ENCODE measurements at places on chromosomes 11 and 22.

DNA sequence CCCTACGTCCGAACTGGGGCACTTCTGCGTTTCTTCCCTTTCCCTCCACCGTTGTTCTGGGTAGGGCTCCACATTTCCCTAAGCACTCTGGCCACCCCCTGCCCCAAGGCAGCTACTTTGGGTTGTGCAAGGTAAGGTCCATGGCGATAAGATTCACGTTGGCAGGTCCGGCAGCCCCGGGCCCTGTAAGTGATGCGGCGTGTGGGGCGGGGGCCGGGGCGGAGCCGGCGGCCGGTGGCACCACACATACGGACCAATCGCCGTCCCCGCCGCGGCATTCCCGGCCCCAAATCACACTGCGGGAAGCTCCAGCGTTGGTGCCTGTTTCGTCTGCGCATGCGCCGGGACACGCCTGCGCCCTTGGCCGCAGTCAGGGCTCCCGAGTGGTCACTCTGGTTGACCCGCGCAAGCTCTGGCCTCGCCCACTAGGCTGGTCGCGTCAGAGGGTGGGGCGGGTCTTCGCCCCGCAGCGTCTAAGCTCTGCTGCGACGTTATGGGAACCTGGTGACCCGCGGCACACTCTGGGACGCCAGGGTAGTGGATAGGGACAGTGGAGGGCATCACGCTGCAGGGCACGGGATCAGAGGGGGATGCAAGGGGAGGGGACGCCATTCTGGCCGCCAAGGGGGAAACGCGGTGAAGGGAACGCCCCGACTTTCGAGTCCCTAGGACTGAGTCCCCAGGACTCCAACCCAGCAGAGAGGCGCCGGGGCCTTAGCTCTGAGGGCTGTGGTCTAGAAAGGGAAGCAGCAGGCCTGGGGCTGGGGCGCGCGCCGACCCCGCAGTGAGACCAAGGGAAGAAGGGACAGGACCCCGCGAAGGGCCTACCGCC is 1.6 kb downstream of the FADS1 start:
- DNase-seq, result peak; percentile 68

- peak; percentile 78 for DNase-seq
These were observed 179.2 kb upstream of the ZBED5 start for GRCh38 chr11:11036848-11037732.

GRCh38 chr11:62253999-62254542 is 12.0 kb downstream of the SCGB1D2 start:
- no peak for DNase-seq

DNA sequence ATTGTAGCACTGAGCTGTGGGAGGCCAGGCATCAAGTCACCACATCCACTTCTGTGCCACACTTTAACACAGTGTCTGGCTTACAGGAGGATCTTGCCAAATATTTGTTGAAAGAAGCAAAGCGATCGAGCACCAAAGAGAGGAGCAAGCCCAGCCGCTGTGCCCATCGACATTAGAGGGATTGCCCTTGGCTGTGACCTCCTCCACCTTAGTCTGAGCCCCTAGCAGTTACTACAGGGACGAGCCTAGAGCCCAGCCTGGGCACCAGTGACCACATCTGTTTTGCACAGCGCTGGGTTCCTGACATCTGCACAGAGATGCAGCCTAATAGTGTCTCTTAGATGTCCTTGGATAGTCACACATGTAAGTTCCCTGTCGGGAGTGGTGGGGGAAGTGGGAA is 17.7 kb downstream of the GRIK4 start:
- no peak for DNase-seq

- no peak for DNase-seq
These were observed 25.2 kb downstream of the MUC6 start for GRCh38 chr11:1011320-1011698.

DNA sequence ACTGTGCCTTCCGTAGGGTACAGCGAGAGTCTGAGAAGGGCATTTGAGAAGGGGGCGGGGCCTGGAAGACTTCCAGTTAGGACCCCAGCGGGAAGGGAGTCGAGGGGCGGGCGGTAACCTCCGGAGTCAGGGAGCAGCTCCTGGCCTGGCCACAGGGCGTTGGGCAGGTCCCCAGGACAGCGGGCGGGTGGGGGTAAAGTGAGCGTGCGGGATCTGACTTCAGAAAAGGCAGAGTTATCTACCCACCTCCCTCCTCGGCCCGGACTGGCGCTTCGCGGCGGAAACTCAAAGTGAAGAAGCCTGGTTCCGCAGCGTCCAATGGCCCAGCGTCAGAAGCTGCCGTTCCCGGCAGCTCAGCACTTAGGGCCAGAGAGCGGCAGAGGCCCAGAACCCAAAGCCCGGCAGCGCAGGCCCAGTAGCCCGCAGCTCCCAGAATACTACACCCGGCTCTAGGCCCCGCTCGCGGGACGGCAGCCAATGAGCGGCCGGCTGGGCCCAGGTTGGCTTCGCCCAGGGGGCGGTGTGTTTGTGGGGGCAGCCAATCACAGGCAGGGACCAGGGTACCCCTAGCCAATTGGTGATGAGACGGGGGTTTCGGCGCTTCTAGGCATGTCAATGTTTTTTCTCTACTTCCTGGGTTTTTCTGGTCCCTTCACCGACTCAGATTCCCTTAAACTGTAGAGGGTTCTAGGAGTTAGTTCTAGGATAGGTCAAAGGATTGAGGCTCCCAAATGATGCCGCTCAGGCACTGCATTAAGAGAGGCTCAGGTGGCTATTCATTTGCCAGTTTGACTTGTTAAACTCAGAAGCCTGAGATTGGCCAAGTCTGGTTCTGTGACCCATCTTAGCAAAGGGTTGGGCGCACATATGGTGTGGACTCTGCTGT is at the start of gene TRIM68:
Gene TRIM68 (minus strand): TSS at position 451 of the 886 bp plus-strand sequence. CDS start 2,727 bp downstream, outside the sequence.
- DNase-seq, result peak; percentile 96

GRCh38 chr11:45473341-45473895 is 187.3 kb upstream of the SYT13 start:
- no peak for DNase-seq

- no peak for DNase-seq
These were observed 10.4 kb upstream of the EMID1 start for GRCh38 chr22:29195118-29195963.

DNA sequence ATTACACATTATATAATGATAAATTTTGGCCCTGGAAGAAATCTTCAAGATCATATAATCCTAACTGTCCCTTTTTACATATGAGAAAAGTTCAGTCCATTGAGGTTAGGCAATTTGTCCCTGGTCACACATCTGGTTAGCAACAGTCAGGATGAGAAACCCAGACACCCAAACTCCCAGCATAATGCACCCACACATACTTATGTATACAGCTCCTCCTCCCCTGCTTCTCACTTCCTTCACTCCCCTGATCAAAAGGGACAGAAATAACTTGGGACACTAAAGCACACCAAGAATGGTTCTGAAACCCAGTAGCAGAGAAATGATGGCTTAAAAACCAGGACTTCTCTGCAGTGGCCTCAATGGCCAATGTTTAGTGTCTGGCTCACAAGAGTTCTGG is 11.1 kb downstream of the NUMA1 start:
- DNase-seq, result no peak
